ENCODE measurements at places on chromosomes 4 and X.

DNA sequence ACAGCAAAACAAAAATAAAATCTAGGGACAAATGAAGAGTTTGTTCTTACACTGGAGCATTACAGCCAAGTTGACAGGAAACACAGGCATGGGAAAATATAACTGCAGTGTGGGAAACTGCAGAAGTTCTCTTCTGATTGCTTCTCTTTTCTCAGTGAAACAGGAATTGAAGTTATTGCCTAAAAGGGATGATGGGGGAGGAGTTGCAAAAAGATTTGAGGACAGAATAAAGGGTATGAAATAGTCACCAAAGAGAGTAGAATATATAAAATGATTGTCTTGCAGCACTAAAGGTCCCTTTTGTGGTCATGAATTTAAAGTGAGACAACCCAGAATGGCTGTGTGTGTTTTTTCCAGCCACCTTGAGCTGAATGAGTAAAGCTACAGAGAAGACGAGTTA lies 103.7 kb downstream of the JADE1 start:
- H3K4me3 ChIP-seq: no peak overlapping the region
- no peaks in the 10 kb centered on the region for H3K27me3 ChIP-seq
- DNase-seq: no peak
- peaks cover 20% of the 10 kb centered on the region for H3K4me1 ChIP-seq
- peaks cover 14% of the 10 kb centered on the region for H3K36me3 ChIP-seq

DNA sequence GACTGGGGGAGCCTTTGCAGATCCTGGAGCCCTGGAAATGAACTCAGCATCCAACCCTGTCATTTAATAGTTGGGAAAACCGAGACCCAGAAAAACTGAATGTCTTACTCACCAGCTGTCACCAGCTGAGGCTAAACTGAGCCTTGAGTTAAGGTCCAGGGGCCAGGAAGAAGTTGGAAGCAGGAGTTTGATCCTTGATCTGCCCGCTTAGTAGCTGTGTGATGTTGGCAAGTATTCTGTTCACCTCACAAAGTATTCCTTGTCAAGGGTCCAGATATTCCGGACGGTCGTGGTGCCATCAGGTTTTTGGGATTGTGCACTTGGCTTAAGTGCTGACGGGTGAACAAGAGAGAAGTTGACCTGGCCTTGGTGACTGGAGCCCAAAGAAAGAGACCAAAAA lies 30.7 kb upstream of the PROM1 start:
- no peak for DNase-seq
- H3K27ac ChIP-seq: no peak overlapping the region
- no peak overlapping the region for H3K4me3 ChIP-seq
- no peaks in the 10 kb centered on the region for H3K4me1 ChIP-seq
- no peaks in the 10 kb centered on the region for H3K27me3 ChIP-seq

GRCh38 chr4:139978692-139979091 lies 175.3 kb downstream of the MAML3 start:
- H3K27me3 ChIP-seq: no peaks in the 10 kb centered on the region
- peak overlapping the region; percentile 84 for H3K27ac ChIP-seq
- DNase-seq: peak; percentile 38
- H3K36me3 ChIP-seq: peaks cover 10% of the 10 kb centered on the region
- H3K4me3 ChIP-seq: no peak overlapping the region
- H3K4me1 ChIP-seq: peaks cover 51% of the 10 kb centered on the region

DNA sequence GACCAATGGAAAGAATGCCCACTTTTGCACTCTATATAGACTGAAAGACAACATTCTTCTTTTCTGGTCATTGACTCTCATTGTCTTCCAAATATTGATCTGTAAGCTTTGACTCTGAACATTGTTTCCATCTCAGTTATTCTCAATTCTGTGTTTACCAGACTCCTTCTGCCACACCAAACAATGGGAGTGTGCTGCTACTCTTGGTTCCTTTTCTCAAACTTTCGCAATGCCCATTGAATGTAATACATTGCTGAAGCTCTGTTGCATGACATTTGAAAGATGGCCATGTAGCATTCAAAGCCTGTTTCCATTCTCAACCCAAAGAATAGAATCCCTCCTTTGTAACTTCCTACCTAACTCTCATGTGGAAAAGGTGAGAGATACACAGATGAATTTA lies 136.2 kb downstream of the BTC start:
- H3K4me1 ChIP-seq: peaks cover 5% of the 10 kb centered on the region
- H3K36me3 ChIP-seq: no peaks in the 10 kb centered on the region
- H3K4me3 ChIP-seq: no peak overlapping the region
- peaks cover 2% of the 10 kb centered on the region for H3K27me3 ChIP-seq
- H3K27ac ChIP-seq: no peak overlapping the region

DNA sequence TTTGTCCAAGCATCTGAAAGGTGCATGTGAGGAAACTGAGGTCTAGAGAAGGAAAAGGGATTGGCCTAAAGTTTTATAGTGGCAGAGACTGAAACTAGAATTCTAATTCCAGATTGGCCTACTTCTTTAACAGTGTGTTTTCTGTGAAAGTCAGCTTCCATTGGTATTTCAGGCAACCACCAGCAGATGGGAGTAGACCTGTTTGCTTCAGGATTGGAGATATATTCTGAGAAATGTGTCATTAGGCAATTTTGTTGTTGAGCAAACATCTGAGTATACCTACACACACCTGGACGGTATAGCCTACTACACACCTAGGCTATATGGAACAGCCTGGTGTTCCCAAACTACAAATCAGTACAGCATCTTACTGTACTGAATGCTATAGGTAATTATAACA lies 207.3 kb upstream of the RADX start:
- H3K4me1 ChIP-seq: no peaks in the 10 kb centered on the region
- H3K27me3 ChIP-seq: no peaks in the 10 kb centered on the region
- H3K36me3 ChIP-seq: no peaks in the 10 kb centered on the region
- H3K27ac ChIP-seq: no peak overlapping the region
- no peak for DNase-seq
- H3K4me3 ChIP-seq: no peak overlapping the region

GRCh38 chr4:145481942-145482208 lies 222 bp downstream of the SMAD1 start:
- H3K36me3 ChIP-seq: no peaks in the 10 kb centered on the region
- no peak overlapping the region for H3K4me3 ChIP-seq
- peaks cover 14% of the 10 kb centered on the region for H3K4me1 ChIP-seq
- no peak overlapping the region for H3K27ac ChIP-seq
- peak; percentile 42 for DNase-seq

- H3K4me1 ChIP-seq: no peaks in the 10 kb centered on the region
- H3K4me3 ChIP-seq: no peak overlapping the region
- no peak overlapping the region for H3K27ac ChIP-seq
- no peak for DNase-seq
- H3K27me3 ChIP-seq: no peaks in the 10 kb centered on the region
- no peaks in the 10 kb centered on the region for H3K36me3 ChIP-seq
These were observed 74.3 kb downstream of the CFAP299 start for GRCh38 chr4:80409809-80410208.

DNA sequence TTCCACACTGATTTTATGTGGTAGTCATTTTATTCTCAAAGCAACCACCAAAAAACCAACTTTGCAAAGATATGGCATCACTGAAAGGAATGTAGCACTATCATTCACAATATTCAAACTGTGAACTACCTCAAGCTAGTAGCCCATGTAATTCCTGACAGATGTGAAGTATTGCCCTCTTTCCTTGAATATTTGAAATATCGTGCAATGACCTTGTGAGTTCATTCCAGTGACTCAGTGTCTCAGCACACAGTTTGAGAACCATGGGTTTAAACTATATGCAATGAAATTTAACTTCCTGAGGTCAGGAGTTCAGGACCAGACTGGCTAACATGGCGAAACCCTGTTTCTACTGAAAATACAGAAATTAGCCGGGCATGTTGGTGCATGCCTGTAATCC lies 20.9 kb upstream of the IQCM start:
- H3K36me3 ChIP-seq: no peaks in the 10 kb centered on the region
- H3K27ac ChIP-seq: no peak overlapping the region
- H3K4me3 ChIP-seq: no peak overlapping the region
- H3K4me1 ChIP-seq: no peaks in the 10 kb centered on the region
- DNase-seq: no peak

DNA sequence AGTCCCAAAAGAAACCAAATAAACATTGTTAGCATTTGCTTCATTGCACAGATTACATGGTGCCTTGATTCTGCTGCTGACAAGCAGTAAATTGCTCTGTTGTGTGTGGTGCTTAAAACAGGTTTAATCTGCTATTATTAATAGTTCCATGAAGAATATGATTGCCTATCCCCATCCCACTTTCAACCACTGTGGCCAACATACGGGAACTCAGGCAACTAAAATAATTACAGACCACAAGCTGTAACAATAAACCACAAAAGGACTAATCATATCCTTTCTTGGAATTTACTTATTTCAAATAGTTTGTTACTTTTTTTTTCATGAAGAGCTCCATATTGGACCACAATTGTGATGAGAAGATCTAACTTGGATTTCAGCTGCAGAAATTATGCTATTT lies 131.5 kb downstream of the PACRGL start:
- no peaks in the 10 kb centered on the region for H3K4me1 ChIP-seq
- H3K36me3 ChIP-seq: no peaks in the 10 kb centered on the region
- no peak overlapping the region for H3K4me3 ChIP-seq
- no peak for DNase-seq

DNA sequence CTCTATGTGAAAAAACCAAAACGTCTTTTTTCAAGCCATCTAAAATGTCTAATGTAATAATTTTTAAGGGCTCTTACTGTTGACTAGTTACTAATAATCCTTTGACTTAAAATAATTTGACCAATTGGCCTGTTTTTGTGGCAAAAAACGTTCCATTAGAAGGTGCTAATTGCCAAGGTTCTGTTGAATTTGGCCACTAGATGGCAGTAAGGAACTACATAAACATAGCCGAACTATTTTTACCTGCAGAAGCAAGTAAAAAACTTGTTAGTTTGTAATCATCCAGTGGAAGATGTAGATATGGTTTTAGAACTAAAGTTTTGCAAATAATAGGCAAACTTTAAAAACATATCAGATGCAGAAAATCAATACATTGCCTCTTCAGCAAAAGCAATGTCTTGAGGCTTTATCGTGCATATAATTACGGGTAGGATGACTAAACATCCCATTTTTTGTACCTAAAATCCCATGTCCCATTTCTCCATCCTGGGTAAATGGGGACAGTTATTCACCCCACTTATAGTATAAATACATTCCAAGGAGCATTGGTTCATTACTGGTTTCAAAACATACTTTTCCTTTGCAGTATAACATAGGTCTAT lies 57.6 kb downstream of the PROM1 start:
- no peak overlapping the region for H3K4me3 ChIP-seq
- H3K36me3 ChIP-seq: no peaks in the 10 kb centered on the region
- H3K4me1 ChIP-seq: no peaks in the 10 kb centered on the region

DNA sequence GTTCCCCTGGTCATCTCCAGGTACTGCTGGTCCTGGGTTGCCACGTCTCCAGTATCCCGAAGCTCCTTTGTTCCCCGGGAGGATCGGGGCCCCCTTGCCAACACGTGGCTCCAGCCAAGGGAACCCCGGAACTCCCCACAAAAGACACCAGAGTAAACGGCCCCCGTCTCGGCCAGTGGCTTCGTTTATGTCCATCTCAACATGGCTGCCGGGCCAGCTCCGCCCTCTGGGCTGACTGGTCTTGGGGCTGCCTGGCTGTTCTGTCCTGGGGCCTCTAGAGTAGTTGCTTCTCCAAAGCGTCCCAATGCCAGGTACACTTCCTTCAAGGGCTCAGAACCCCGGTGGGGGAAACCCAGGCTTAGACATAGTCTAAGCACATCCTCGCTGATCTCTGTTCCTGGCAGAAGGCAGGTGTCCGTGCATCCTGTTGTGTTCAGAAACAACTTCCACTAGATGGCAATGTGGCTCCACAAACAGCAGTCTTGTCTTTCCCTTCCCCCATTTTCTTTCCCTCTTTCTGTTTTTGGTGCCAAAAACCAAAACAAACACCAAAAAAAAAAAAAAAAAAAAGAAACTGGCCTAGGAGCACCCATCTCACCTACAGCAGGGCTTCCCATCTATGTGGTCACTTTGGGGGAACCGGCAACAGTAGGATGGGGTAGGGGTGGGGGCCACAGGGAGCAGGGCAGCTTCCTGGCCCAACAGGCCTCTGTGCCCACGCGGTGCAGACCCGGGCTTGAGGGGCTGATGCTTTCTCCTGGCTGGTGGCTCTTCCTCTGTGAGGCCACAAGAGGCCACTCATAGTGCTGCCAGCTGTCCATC lies 35.3 kb downstream of the NBDY start:
- H3K4me3 ChIP-seq: peak overlapping the region; percentile 75
- DNase-seq: peak; percentile 83
- H3K4me1 ChIP-seq: peaks cover 62% of the 10 kb centered on the region
- H3K36me3 ChIP-seq: peaks cover 9% of the 10 kb centered on the region
- H3K27ac ChIP-seq: peak overlapping the region; percentile 96

GRCh38 chr4:113607998-113608397 lies 153.5 kb downstream of the CAMK2D start:
- H3K27me3 ChIP-seq: no peaks in the 10 kb centered on the region
- H3K4me1 ChIP-seq: no peaks in the 10 kb centered on the region
- H3K4me3 ChIP-seq: no peak overlapping the region
- DNase-seq: no peak
- H3K27ac ChIP-seq: no peak overlapping the region

GRCh38 chr4:52750819-52751486 lies at the start of gene ERVMER34-1:
Gene ERVMER34-1, minus strand, starts transcription at chr4:52751425. Its CDS starts 5,905 bp downstream, at chr4:52745520.
- no peak within 1 kb of the TSS for H3K27ac ChIP-seq
- H3K4me1 ChIP-seq: peaks cover 11% of the 10 kb centered on the region
- peak; percentile 6 for DNase-seq
- peaks cover 3% of the 10 kb centered on the region for H3K36me3 ChIP-seq
- peak within 1 kb of the TSS; percentile 63 for H3K4me3 ChIP-seq

- H3K27ac ChIP-seq: no peak overlapping the region
- H3K36me3 ChIP-seq: no peaks in the 10 kb centered on the region
- H3K4me1 ChIP-seq: no peaks in the 10 kb centered on the region
- no peak overlapping the region for H3K4me3 ChIP-seq
These were observed 94.6 kb downstream of the FAM9B start for GRCh38 chrX:8939322-8939721.

GRCh38 chr4:150411520-150411919 lies 170.4 kb upstream of the MAB21L2 start:
- H3K27ac ChIP-seq: no peak overlapping the region
- no peaks in the 10 kb centered on the region for H3K4me1 ChIP-seq
- no peak for DNase-seq

DNA sequence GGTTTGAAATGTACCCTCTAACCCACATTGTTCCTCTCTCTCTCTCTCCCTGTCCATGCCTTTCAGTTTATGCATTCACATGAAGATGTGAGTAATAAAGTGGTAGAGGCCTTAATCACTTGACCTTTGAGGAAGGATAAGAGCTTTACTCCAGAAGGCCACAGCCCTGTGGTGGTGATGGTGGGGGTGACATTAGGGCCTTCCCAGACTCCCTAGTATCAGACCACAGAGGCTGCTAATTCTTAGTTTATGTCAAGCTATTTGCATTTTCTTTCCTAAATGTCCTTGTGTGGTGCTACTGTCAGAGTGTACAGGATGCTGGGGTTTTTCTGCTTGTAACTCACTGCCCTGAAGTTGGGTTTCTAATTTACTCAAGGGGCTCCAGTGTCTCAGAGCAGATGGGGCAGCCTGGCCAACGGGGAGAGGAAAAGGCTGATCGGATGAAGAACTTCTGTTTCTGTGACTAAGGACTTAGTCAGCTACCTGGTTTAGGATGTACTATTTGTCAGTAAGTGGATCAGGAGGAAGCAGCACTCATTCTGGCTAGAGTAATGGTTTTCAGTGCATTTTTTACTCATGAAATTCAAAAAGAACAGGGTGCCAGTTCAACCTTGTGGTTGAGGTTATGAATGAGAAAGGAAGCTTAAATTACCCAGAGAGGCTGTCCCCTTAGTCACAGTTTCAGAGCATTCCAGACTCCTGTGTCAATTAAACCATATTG lies 509.6 kb upstream of the DIPK2B start:
- DNase-seq: peak; percentile 5
- no peaks in the 10 kb centered on the region for H3K27me3 ChIP-seq
- no peaks in the 10 kb centered on the region for H3K36me3 ChIP-seq
- H3K27ac ChIP-seq: peak overlapping the region; percentile 25

Measured in activated CD4-positive, alpha-beta T cell treated with anti-CD3 and anti-CD28 coated beads, Interleukin-2, amount 10 ng/mL, durations not matched to agents 7 days and 5 days (primary cell).